C1 segment of cervical spinal cord (tissue), 14 donors: ENCODE measurements at places on chromosomes 3 and 15.

DNA sequence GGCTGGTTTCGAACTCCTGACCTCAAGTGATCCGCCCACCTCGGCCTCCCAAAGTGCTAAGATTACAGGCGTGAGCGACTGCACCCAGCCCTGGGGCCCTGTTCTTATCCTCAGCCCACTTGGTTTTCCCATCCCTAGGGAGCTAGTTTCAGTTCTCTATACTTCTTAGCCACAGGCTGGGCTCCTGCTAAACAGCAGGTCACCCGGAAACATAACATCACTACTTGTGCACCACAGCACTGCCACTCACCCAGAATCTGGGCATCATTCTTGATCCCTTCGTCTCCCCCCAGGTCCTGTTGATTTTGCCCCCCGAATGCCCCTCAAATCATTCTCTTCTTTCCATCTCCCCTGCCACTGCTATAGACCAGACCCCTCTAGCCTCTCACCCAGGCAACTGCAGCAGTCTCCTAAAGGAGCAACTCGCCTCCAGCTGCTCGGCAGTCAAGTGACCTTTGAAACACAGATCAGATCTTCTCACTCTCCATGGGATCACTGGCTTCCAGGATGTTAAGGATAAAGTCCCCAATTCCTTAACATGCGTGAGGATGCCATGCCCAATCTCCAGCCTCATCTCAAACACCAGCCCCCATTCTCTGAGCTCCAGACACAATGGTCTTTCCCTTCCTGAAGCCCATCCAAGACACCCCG is 5.6 kb upstream of the AP3S2 start:
- DNase-seq, result no peak

DNA sequence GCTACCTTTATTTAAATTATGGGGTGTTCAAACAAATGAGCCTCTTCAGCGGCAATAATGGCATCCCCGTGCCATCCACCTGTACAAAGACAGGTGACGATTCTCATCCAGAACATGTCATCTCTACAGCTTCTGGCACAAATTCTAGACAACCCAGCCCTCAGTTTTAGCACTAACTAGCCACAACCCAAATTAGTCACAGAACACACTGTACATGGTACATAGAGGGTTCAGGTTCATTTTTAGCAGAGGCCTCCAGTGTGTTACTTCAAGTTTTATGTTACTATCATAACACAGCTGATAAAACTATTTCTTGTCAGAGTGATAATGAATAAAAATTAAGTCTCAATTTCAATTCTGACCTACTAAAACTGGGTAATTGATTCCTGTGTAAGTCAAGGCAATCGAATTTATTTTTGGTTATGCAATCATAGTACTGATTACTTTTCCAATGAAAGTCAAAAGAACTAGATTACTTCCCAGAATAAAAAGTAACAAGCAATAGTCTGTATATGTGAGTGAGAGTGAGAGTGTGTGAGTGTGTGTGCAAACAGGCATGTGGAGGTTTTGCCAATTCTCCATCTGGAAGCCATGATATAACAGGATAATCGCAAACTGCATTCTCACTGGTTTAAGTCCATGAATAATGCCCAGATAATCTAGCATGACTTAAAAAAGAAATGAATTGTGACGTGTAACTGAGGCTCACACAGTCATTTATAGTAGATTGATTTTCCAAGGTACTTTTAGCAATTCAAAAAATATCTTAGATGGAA is 37.4 kb downstream of the SHQ1 start:
- no peak for DNase-seq

- no peak for DNase-seq
Measured at GRCh38 chr3:143349455-143349854, 229.9 kb downstream of the CHST2 start.

- DNase-seq, result no peak
Measured at GRCh38 chr15:90873488-90873997, 5.2 kb downstream of the FURIN start.

DNA sequence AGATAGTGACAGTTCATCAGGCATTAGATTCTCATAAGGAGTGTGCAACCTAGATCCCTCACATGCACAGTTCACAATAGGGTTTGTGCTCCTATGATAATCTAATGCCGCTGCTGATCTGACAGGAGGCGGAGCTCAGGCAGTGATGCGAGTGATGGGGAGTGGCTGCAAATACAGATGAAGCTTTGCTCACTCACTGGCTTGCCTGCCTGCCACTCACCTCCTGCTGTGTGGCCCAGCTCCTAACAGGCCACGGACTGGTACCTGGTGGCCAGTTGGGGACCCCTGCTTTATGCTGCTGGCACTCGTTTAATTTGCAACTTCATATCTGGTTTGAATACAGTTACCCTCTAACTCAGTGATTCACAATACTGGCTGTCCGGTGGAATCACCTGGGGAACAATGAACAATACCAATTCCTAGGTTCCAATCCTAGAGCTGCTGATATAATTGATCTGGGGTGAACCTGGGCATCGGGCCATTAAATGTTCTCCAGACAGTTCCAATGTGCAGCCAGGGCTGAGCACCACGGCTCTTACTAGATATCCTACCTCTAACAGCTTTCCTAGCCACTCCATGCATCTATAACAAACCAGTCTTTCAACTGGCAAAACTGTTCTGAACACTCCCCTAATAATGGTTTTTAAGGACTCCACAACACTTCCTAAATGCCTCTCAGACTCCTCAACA is 131.4 kb downstream of the ATP1B3 start:
- no peak for DNase-seq

DNA sequence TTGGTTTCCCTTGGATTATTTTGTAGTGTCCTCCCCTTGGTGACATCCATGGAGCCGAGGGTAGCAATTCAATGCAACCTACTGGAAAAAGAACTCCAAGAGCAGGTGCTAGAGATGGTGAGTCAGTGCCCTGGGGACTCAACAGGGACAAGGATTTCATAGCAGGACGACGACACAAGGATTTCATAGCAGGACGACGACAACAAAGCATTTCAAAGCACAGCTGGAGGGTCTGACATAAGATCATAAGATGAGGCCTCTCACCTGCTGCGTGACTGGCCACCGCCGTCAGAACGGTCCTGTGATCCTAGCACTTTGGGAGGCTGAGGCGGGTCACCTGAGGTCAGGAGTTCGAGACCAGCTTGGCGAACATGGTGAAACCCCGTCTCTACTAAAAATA is 22.5 kb downstream of the NRROS start:
- no peak for DNase-seq

- no peak for DNase-seq
Measured at GRCh38 chr3:184148076-184148475, 7.1 kb upstream of the DVL3 start.

- DNase-seq, result no peak
Measured at GRCh38 chr3:125318167-125318865, 56.8 kb downstream of the ZNF148 start.

DNA sequence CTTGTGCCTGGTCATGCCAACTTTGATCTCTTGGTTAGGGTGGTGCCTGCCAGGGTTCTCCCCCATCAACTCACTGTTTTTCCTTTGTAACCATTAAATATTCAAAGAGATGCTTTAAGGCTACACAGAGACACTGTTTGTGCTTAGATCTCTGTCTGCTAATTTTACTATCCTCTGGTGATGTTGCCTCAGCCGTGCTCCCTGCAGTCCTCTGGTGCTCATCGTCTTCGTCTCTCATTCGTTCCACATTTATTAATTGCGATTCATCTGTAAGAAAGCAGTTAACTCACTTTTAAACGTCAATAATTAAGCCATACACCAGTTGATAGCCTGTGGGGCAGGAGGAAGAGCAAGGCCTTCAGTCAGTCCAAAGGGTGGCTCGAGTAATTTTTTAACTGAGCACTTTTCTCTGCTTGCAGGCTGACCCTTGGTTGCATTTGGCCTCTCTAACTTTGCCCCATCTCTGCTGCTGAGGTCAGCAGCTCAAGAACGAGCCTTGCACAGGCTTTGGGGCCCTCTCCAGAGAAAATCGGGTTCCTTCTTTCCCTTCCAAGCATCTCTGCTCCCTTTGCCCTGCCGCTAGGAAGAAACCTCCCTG is 62.9 kb downstream of the KLF15 start:
- no peak for DNase-seq

- DNase-seq, result no peak
Measured at GRCh38 chr3:118412503-118412902, 622.1 kb downstream of the IGSF11 start.

DNA sequence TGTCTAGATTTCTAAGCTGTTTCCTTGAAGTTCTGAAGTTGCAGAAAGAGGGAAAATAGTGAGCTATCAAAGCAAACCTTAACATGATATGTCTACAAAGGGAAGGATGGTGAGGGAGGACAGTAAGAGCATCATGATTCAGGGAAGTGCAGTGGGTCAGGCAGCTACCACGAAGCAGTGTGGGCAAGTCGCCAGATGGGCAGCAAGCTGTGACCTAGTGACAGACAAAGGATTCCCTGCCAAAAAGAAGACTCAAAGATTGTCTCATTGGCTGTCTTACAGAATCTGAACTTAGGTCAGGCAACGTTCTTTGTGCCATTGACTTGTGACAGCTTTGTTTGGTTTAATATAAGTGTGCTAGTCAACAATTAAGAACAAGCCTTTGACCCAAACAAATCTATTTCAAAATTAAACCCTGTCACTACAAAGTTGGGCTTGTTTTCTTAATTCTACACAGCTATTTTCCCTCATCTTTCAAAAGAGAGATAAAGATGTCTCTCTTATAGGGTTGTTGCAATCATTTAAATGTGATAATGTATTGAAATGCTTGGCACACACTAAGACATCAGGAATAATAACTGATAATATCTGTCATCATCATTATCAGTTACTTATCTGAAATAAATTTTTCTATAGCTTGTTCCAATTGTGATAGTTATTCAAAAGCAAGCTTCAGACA is 153.3 kb downstream of the ECT2 start:
- DNase-seq, result no peak
